A172 (cell line): ENCODE measurements at places on chromosomes 3 and 15. TPM values are rescaled to one million over a fixed set of nuclear protein-coding genes. Genes with fewer than 3 reads are reported as not detected.

- no peak for DNase-seq
Measured at GRCh38 chr15:98547741-98548138, 100.6 kb upstream of the IGF1R start.

DNA sequence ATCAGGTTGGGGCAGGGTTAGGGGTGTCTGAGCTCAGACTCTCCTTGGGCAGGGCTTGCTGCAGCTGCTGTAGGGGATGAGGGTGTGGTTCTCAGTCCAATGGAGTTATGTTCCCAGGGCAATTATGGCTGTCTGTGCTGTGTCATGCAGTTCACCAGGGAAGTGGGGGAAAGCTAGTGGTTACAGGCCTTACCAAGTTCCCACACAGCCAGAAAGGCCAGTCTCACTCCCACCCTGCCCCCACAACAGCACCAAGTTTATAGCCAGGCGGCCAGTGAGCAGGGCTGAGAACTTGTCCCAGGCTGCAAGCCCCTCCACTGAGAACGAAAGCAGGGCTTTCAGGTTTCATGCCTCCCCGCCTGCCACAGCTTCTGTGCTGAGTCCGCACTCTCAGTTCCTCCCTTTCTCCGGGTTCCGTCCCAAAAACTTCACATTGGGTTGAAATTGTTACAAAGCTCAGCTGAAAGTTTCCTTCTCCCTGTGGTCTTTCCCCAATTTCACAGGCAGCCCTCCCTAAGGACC is 19.6 kb upstream of the CPOX start:
- no peak for DNase-seq

DNA sequence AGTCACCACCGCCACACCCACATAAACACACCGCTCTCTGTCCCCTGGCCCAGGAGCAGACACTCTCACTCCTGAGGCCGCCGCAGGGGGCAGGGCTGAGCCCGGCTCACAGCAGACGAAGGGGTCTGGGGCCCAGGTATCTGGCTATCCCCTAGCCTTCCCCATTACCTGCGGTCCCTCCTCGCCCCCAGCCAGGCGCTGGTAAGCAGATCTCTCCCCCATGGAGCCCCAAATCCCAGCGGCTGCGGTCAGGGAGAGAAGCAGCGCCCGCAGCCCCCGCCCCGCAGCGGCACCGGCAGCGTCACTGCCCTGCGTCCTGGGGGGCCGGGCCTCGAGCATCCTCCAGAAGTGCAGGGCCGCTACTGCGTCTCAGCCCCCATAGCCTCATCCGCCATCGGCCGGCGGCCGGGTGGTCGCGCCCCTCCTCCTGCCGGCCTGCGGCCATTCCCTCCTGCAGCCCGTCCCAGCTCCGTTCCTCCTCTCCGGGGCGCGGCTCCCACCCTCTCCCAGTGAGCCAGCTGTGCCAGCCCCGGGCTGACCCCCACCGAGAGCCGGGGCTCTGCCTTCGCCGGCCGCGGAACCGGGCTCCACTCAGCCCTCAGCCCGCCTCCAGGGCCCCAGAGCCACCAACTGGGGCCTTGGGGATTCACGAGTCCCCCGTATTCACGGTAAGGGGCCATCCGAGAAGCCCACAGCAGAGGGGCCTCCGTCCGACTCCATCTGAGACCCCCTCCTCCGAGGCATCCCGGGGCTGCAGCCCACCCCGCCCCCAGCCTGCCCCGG is 13.1 kb downstream of the TNK2 start:
- DNase-seq = peak; percentile 51

- no peak for DNase-seq
Measured at GRCh38 chr3:89527736-89528305, 420.4 kb downstream of the EPHA3 start.

- no peak for DNase-seq
Measured at GRCh38 chr3:102307442-102307841, 127.4 kb upstream of the ZPLD1 start.

- DNase-seq = no peak
Measured at GRCh38 chr15:27258287-27258686, 287.3 kb downstream of the GABRG3 start.

GRCh38 chr15:79863886-79864285 is 32.9 kb downstream of the MTHFS start:
- peak; percentile 72 for DNase-seq

GRCh38 chr3:151379083-151379734 is 5.3 kb downstream of the P2RY12 start:
- peak; percentile 37 for DNase-seq

GRCh38 chr15:45164914-45165313 is 22.9 kb downstream of the SHF start:
- no peak for DNase-seq

DNA sequence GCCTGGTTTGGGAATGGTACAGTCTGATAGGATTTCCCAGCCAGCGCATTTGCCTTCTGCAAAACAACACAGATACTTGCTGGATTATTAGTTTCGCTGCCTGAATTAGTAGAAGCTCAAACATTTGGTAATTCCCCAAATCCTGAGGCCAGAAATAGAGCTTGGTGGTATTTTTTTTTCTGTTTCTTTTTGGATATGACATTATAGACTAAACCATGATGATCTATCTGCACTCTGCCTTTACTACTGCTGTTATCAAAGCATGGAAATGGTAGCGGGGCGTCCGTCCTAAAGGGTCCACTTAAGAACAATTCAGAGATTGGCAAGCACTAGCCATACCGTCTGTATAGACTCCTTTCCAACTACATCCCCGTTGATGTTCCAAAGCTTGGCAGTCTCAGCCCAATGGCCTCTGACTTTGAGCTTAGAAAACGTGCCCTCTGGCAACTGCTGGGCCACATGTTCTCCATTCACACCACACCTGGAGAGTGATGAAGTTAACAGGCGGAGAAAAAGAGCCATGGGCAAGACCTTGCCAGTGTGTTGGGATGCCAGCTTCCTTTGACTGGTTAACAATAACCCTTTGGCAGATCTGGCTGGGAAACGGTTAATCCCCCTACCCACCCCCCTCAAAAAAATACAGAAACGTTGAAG is 241.0 kb upstream of the NR2F2 start:
- no peak for DNase-seq

GRCh38 chr3:20669184-20669583 is 483.2 kb upstream of the SGO1 start:
- no peak for DNase-seq

DNA sequence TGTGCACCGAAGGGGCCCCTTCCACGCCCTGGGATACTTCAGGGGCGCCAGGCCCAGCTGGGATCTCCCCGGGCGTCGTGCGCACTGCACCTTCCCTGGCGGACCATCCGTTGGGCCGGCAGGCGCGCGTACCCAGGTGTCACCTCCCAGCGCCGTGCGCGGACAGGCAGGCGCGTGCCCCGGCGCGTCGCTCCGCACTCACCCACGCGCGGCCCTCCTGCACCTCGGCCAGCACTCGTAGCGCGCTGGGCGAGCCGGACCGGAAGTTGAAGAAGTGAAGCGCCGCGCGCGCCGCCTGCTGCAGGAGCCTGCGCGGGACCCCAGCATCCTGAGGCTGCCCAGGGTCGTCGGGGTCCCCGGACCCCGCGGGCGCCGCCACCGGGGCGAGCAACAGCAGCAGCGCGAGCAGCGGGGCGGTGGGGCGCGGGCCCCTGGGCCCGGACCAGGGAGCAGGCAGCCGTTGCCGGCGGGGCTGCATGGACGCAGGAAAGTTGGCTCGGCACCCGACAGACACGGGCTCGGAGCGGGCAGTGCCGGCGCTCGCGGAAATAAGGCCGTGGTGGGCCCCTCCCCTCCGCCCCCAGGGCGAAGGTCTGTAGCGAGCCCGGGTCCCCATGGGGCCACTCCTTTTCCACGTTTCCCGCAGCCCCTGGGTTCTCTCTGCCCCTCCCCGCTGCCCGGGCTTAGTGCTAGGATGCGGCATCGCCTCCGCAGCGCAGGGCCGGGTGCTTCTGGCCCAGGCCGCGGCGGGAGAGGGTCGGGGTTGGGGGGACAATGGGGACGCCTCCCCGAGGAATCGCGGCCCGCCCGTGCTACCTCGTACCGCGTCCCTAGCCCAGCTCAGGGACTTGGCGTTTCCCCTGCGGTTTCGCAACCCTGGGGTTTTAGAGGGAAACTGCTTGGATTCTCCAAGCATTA is at the start of gene RARRES1:
RARRES1 (minus strand) TSS at position 520 of the 918 bp plus-strand sequence; CDS start at position 478, 42 bp downstream.
- no peak for DNase-seq

DNA sequence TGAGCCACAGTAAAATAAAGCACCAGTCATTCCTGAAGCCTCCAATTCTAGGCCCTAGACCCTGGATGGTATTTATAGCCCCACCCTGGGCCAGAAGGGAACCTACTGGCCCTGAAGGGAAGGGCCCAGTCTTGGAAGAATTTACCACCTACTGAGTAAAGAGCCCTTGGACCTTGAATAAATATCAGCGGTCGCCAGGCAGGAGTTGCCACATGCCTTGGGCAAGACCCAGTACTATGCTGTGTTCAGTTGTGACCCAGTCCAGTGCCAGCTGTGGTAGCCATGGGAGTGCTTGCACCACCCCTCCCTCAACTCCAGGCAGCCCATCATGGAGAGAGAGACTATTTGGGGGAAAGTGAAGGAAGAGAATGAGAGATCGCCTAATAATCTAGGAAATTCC is 27.0 kb downstream of the NCBP2 start:
- no peak for DNase-seq

DNA sequence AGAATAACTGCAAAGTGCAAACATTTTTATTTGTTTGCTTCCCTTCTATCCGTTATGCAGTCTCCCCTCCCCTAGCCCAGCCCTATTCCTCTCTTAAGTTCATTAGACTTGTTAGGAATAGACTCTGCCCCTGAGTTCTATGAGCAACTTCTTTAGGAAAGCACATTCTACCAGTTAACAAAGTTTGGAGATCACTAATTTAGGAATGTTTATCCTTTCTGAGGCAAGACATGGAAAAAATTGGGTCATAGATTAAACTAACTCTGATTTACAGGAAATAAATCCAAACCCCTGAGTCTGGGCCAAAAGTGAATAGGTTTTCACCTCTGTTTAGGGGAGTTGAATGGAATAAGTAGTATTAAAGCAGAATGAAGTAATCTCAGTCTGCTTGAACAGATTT is 34.4 kb downstream of the C3orf80 start:
- DNase-seq = no peak

DNA sequence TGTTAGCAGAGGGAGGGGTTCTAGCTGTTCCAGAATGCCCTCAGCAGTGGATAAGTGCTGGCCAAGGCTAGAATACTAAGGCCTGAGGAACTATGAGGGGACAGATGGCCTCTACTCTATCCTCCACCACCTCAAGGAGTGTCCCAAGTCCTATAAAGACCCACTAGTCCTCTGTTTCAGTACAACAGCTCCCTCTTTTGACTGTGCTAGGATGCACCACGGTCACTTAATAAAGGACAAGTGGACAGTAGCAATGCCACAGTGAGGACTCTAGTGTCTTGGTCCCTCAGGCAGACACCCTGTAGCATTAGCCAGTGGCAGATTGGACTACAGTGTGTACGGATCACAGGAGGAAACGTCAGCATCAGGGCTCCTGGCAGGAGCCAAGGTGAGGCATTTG is 171.8 kb upstream of the PROK2 start:
- DNase-seq = no peak

DNA sequence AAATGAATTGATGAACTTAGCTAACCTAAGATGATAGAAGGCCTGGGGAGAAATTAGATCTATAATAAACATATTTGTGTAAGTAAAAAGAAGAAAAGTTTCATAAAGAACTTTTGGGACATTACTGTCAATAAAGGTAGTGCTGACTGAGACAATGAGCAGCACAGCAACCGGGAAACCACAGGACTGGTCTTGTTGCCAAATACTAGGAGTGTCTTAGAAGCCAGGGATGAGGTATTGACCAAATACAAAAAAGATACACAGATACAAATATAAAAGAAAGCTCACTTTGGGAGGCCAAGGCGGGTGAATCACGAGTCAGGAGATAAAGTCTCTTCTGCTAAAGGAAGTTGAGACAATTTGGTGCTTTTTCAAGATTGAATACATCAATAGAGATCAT is 362.4 kb upstream of the ZNF385D start:
- no peak for DNase-seq

DNA sequence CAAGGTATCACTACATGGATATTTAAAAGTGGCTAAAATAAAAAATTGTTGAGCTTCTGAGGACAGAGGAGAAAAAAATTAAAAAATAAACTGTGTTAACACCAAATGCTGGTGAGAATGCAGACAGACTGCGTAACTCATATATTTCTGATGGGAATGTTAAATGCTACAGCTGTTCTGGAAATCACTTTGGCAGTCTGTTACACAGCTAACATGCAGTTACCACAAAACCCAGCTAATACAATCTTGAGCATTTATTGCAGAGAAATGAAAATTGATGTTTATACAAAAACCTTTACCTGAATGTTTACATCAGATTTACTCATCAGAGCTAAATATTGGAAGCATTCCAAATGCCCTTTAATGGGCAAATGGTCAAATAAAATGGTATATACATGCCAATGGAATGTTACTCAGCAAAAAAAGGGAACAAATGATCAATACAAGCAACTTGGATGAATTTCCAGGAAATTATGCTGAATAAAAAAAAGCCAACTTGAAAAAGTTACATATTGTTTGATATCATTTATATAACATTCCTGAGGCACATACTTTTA is 24.6 kb downstream of the MNS1 start:
- no peak for DNase-seq

DNA sequence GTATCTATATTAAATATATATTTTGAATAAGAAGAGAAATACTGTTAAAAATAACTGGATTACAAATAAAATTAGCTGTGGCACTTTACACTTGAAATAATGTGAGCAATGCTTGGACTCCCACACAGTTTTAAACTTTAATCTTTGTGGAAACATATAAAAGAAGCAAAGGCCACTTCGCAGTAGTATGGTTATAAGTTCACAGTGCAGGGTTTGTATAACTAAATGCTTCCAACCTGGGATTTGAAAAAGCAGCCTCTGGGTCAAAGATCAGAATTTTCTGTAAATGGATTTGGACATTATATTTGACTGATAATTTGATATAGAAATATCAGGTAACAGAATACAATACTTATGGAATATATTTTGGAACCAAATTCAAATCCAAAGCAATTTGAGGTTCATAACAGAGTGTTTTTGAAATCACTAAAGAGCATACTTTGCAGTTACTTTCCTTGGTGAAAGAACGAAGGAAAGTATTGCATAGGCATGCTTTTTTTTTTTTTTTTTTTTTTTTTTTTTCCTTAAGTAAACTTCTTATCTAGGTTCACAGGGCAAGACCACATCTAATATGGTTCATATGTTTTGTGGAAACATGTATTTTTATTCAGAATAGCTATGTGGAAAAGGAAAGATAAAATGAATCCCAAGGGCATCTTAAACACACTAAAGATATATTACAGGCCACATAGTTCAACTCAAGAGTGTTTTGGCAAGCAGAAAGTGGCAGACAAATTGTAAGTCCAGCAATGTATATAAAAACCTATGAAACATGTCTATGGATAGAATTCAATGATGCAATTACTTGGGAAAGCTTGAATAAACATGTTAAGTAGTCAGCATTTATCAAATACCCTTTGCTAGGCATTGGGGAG is 47.1 kb upstream of the SGO1 start:
- DNase-seq = no peak

- DNase-seq = peak; percentile 8
Measured at GRCh38 chr15:45402955-45403877, 24.9 kb upstream of the GATM start.

GRCh38 chr3:174821477-174821876 is 37.7 kb upstream of the NAALADL2 start:
- DNase-seq = no peak

HRG gene
- not detected in 2 replicates for total RNA-seq

CFAP20DC gene
- 6.5 and 6.8 TPM in 2 replicates for total RNA-seq

EHD4 gene
- 15.4 and 15.5 TPM in 2 replicates for total RNA-seq

LRRC2 gene
- total RNA-seq = 0.07 TPM in 1 of 2 replicates, not detected in the other

SH2D7 gene
- total RNA-seq = not detected in 2 replicates

PRTG gene
- 3.6 and 8.7 TPM in 2 replicates for total RNA-seq

ADAMTS9 gene
- total RNA-seq = 0.50 and 0.90 TPM in 2 replicates

ABHD14A gene
- total RNA-seq = 4.2 and 10.2 TPM in 2 replicates

OR5H1 gene
- not detected in 2 replicates for total RNA-seq

BOC gene
- total RNA-seq = 3.1 and 4.5 TPM in 2 replicates

CIB2 gene
- 10.7 and 14.4 TPM in 2 replicates for total RNA-seq

TF gene
- under 0.01 and 1.7 TPM in 2 replicates for total RNA-seq
